ENCODE measurements at places on chromosomes 5 and 9. TPM values are rescaled to one million over a fixed set of nuclear protein-coding genes. Genes with fewer than 3 reads are reported as not detected.

The LMNB1 gene
- 0.29 TPM for total RNA-seq

The PCDHGB6 gene
- total RNA-seq = 3.1 TPM

The IFNA13 gene
- not detected for total RNA-seq

The NR2F1-AS1 gene
- total RNA-seq = 28.3 TPM

The DAB2 gene
- total RNA-seq = 80.1 TPM

The HABP4 gene
- total RNA-seq = 7.3 TPM

The FGF10 gene
- total RNA-seq = 11.5 TPM

GRCh38 chr9:106890608-106891007 is 27.6 kb downstream of the ZNF462 start:
- DNase-seq = no peak

DNA sequence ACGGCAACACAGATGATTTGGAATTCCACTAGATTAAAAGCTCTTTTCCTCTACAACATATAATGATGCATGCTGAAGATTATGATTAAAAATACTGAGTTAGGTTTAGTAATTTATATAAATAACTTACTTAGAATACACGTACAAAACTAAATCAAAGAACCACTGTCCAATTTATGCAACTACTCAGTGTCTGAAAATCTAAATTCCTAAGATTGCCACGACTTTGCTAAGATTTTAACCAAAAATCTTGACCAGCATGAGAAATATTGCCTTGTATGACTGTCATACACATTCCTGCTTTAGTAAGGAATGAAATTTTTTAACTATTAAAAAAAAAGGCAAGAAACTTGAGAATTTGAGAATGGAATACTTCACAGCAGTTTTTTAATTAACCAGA is 292.4 kb downstream of the ZNF608 start:
- DNase-seq = no peak

DNA sequence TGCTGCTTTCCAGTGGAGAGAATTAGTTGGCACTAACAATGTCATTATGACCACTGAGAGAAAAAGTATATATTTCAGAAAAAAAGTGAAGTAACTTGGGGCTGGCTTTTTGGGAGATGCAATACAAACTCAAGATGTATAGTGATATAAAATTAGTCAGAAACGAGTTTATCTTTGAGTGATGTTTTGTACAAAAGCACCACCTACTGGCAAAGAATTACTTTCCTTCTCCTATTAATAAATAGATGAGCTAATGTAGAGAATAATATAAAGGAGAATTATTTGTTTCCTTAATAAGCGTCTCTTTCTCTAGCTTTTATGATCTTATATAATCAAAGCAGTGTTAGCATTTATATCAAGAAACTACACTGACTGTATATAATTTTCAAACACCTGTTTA is 158.8 kb downstream of the MEF2C start:
- DNase-seq = no peak

- peak; percentile 70 for DNase-seq
Observed at GRCh38 chr9:129783516-129784361, 19.2 kb upstream of the TOR1B start.

DNA sequence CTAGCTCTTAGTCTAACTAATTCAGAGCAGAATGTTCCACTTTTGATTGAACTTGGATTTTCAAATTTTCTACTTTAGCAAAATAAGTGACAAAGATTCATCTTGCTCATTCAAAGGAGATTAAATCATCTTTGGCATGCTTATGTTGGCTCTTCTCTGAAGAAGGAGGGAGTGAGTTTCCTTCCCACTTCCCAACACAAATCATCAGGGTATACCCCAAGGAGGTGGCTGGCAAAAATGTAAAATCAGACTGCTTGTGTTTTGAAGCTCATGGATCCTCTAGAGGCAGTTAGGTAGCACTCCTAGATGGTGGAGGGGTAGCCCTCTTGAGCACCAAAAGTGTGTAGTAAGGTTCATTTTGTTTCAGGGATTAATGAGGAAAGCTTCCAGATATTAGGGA is 343.1 kb downstream of the OSTF1 start:
- DNase-seq = no peak

- peak; percentile 50 for DNase-seq
Observed at GRCh38 chr9:34994260-34994899, 4.8 kb downstream of the DNAJB5 start.

DNA sequence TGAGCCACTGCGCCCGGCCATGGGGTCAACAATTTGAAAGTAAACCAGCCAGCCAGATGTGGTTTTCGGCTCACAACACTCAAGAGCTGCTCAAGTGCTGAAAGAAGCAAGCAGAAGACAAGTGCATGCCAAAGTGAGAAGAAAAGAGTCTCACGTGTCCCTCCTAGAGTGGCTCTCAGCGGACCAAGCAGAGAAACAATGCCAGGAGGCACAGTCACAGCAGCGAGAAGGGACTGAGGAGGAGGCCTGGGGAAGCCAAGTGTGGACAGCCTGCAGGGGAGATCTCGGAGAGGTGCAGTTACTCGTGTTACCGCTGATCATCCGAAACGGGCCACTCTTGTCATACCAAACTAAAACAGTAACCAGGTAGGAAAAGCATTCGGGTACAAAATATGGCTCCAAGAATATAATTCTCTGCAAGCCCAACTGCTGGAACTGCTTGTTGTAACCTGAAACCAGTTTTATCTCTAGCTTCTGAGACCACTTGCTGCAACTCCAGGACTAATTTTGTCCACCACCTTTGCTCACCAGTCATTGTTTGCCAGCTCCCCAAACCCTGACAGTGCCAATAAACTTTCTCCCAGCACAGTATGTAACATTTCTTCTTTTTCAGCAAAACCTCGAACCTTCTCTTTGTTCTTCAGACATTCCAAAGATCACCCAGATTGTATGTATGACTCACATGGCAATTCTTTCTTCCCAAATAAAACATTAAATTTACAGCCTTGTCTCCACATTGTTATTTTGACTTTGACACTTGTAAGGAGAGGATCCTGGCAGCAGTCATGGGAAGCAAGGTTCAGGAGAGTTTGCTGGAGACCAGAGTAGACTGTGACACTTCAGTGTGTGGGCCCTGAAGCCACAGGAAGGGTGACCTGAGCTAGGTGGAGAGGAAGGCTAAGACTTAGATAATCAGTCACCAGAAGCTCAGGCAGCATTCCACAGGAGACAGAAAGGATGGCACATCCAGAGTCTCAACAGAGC is 6.3 kb downstream of the SLC35D2 start:
- no peak for DNase-seq

DNA sequence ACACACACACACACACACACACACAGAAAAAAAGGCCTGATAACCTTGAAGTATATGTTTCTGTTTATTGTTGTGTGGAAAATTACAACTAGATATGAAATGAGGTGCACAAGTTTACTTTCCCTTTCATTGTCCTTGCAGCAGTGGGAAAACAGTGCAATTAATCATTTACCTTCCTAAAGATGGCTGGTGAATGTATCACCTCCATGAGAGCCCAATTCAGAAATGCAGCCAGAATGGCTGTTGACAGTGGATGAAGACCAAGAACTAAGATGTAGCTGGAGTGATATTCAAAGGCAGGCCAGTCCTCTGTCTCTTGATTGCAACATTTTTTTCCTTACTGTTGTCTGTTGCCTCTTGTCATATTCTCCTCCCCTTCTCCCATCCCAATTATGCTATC is 49.6 kb upstream of the EIF4EBP3 start:
- no peak for DNase-seq

GRCh38 chr9:131666029-131666428 is 73.8 kb downstream of the RAPGEF1 start:
- DNase-seq = no peak

DNA sequence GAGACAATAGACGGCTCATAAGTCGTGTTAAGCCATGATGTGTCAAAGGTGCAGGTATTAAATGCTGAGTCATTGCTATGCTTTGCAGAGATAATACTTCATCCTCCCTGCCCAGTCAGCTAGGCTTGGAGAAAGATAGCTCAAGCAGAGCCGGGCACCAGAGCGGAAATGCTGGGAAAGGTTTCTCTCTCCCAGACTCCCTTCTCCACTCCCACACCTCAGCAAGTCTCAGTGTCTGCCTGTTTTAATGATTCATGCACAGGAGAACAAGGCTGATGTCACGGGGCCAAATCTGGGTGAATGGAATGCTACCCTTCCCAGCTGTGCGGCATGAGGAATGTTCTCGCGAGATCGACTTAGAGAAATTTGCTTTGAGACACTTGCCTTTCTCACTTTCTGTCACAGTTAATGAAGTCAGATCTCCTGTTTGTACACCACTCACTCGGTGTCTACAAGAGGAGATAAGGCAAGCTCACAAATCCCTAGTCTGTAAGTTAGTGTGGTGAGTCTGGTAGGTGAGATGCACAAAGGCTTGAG is 204.4 kb downstream of the EFNA5 start:
- DNase-seq = no peak

DNA sequence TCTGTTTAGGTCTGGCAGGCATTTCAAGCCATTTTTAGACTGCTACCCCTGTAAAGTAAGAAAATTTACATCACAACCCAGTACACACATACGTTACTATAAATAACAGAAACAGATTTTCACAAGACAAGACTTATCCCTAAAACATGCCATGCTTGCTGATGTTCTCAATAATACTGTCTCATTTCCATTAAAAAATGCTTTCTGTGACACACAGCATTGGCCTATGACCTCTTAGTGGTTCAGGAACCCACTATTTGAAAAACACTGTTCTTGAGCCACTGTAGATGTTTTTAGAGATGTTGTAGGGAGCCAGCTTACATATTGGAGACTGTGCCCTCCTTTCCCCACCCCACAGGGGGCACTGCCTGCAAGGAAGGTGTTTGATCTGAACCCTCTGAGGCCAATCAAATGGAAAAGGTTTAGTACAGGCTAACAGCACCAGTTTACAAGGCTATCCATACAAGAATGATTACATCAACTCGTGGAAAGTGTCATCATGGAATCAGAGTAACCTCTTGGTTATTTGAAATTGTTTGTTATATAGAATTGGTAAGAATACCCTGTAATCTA is 30.8 kb downstream of the ZSWIM6 start:
- no peak for DNase-seq

DNA sequence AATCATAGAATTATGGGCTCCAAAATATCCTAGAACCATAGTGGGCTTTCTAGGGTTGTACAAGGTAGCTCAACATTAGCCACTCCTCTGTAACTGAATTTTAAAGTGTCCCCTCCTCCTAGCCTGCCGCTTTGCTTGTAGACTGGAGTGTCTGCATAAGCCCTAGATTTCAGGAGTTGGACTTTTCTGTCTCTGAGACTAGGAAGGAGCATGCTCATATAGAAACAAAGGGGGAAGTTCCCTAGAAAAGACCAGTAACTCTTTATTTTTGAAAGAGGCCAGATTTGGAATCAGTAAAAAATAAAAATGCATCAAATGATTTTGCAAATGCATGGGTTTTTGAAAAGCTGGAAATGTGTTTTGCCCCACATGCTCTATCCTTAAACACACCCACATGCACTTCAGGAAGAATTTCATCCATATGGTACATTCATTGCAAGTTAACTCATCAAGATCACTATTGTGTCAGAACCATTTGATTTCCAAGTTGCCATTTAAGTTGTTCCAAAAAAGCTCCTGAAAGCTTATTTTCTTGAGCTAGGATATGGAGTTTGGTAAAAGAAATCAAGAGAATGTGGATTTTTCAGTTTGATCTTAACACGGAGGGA is 121.0 kb upstream of the NR3C1 start:
- DNase-seq = no peak

GRCh38 chr5:100901821-100902341 is 1.2 kb downstream of the ST8SIA4 start:
- DNase-seq = peak; percentile 42

DNA sequence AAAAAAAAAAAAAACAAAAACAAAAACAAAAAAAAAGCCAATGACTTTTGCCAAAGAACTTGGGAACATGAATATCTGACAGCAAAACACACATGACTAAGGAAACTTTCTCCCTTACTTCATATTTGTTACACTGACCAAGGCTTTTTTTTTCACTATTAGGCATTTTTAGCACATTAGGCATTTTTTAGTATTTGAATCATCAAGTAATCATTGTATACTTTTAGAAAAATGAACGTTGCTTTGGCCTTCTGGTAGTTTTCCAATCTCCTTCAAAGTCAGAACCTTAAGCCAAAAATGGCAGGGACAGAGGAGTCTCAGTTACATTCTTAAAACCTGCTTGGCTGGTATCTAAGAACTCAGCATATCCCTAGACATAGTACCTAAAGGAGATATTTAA is 19.3 kb downstream of the NREP start:
- DNase-seq = no peak

GRCh38 chr9:137813167-137813566 is 64.4 kb upstream of the CACNA1B start:
- no peak for DNase-seq

DNA sequence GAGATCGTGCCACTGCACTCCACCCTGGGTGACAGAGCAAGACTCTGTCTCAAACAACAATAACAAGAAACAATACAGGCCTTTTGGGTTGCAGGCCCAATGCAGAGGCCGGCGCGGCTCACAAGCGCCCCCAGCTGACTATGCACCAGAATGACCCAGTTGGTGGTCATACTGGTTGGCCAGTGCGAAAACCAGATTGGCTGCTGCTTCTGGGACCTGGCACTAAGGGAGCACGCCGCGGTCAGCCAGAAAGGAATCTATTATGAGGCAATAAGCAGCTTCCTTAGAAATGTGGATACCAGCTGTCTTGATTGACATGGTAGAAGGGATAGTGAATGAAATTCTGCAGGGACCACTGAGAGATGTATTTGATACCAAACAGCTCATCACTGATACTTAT is 35.0 kb downstream of the RANBP17 start:
- DNase-seq = no peak

DNA sequence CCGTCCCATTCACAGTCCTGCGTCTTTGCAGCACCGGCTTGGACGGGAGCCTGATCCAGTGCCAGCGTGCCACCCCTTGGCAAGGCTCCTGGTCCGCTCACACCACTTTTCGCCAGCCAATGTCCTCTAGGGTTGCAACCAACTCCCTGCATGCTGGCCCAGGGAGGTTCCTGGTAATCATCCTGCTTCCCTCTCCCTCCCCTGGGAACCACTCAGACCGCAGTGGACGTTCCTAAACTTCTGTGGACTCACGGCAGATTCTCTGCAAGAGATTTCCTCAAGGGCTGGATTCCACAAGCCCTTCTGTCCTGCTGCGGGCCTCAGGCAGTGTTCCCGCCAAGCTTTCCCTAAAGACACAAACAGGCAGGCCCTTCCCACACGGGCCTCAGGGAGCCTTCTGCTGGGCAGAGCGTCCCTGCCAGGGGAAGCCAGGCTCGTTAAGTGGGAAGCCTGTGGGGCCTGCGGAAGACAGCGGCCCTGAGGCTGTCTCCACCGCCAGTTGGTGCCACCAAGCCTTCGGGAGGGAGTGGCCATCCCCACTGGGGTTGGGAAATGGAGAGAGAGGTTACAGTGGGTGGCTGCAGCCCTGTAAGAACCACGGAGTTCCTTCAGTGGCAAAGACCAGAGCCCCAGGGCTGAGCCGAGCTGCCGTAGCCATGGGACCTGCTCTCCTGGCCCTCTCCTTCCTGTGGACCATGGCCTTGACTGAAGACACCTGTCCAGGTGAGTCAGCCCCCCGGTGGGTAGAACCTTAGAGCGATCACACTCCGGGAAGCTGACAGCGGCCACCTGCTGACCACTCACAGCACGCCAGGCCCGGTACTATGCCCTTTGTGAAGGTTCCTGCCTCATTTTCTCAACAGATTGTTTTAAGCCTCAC is 16.4 kb upstream of the FCN2 start:
- DNase-seq = no peak

Measured in uterus (tissue), 4 donors.